Naive thymus-derived CD4-positive, alpha-beta T cell (primary cell): ENCODE measurements at places on chromosomes 7 and 10. TPM values are rescaled to one million over a fixed set of nuclear protein-coding genes. Genes with fewer than 3 reads are reported as not detected.
A peak's percentile ranks its signal among the peaks of the same experiment; 100 is the strongest.

- no peak for DNase-seq
Measured at GRCh38 chr10:49212783-49213182, 24.6 kb upstream of the TMEM273 start.

CDNF gene
- total RNA-seq, result 8.4 TPM

ZPBP gene
- total RNA-seq, result not detected

CTNNA3 gene
- total RNA-seq, result 0.66 and 0.75 TPM in 2 replicates

DNA sequence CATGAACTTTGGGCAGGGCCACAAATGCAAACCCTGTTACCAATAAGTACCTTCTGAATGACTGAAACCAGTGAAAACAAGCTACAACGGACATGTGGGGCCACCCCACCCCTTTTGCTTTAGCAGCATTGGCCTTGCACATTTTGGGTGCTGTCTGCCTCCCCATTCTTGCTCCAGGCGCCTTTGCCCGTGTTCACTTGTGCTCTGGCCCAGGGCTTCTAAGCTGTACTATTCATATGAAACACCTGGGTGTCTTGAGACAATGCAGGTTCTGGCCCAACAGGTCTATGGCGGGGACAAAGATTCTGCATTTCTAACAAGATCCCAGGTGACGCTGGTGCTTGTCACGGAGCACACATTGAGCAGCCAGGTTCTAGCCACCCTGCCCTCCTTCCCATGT, 96.5 kb upstream of the SDK1 start:
- DNase-seq, result no peak

ELN gene
- total RNA-seq, result not detected

C7orf33 gene
- total RNA-seq, result not detected

PRR15 gene
- not detected in 2 replicates for total RNA-seq

- no peak for DNase-seq
Measured at GRCh38 chr7:70000737-70001348, 402.6 kb downstream of the AUTS2 start.

DNA sequence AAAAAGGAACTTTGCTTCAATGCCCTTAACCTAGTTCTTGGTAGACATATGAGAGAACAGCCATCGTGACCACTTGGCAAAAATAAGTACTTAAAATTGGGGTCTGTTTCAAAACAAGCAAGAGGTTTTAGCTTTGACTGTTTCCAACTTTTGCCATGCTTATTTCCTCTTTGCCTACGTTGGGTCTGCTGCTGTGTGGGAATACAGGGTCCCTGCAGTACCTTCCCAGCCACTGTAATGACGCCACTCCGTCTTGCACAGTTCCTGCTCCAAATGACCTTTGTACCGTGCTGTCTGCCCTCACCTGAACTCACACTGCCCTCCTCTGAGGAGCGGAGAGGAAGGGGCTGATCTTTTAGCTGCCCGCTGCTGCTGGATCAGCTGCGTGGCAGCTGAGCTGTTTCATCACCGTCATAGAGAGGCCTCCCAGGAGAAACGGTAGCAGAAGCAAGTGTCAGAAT, 133.1 kb downstream of the MAPK8 start:
- DNase-seq, result no peak

DNA sequence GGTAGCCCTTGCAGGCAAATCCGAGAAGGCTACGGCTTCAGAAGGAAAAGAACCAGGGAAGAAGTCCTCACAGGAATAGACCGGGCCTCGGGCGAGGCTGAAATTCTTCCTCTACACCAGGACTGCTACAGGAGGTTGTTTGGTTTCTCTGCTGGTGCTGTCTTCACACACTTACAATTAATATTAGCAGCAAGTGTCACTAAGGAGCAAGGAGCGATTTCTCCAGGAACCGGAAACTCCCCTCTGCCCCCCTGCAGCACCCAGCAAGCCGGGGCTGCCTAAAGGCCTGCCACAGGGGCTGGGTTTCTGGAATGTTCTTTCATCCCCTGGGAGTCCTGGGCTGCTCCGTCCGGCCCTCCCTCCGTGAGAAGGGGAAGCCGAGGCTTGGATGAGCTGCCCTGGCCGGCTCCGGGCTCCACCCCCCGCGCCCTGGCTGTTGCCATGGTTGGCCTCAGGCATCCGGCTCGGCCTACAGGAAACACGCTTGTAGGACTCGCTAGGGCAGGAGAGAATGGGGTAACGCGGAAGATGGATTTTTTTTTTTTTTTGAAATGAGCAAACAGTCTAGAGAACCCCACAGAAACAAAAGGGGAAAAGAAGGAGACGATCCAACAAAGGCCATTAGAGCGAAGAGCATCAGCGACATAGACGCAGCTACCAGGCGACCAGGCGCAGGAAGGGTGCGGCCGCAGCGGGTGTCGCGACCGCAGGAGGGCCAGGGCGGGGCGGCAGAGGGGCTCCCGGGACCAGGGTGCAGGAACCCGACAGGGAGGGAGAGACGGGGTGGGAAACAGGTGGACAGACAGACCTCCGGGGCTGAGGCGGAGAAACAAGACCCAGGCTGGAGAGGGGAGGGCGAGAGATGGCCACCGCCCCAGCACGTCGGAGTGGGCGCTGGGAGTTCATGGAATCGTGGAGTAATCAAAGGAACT, 33.0 kb downstream of the EN2 start:
- DNase-seq, result no peak

GPR85 gene
- total RNA-seq, result not detected

- peak; percentile 39 for DNase-seq
Measured at GRCh38 chr10:22646388-22646853, 68.0 kb downstream of the PIP4K2A start.

GRCh38 chr10:42929993-42930392, 146.9 kb upstream of the RET start:
- no peak for DNase-seq

PODXL gene
- total RNA-seq, result 0.05 TPM

GRCh38 chr10:81708929-81709328, 166.1 kb upstream of the NRG3 start:
- no peak for DNase-seq

GRCh38 chr7:2014391-2015241, 218.1 kb downstream of the MAD1L1 start:
- no peak for DNase-seq

CHN2 gene
- 0.34 and 0.76 TPM in 2 replicates for total RNA-seq

DNA sequence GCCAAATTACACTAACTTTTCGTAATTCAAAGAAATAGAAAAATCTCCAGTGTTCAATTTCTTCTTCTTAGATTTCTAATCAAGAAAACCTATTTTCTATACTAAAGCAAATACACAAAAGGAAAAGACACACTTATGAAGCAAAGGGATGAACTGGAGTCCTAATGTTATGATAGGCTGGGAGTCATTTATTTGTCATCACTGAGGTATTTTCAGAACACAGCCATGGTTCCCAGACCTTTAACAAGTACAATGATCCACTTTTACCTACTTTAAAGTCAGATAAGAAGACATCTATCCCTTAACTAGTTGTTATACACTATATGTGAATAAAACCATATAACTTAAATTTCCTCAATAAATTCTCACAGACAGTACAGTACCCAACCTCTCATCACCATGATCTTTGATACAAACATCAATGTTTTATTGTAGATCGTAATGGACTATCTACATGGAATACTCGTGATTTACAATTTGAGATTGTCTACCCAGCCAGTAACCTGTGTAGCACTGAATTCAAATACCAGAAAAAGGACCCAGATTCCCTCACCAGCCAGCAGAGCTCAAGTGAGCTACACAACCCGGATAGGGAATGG, 12.5 kb downstream of the ASNS start:
- DNase-seq, result no peak

DNA sequence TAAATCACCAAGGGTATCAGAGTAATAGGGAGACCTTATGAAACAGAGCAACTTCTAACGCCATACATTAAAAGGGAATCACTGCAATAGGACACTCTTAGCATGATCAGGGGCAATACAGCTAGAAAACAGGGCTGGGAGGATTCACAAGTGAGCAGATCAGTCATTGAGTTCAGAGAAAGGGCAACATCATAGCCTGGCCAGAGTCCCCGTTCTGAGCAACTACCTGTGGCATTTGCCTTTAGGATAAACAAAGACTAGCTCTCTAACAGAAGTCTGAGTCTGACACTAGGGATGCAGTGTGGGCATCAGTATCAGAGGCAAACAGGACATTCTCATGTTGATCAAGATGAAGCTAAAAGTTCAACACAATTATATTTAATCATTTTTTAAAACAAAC, 297.9 kb downstream of the DGKB start:
- no peak for DNase-seq

- DNase-seq, result no peak
Measured at GRCh38 chr7:20114468-20114867, 102.7 kb downstream of the MACC1 start.

DNA sequence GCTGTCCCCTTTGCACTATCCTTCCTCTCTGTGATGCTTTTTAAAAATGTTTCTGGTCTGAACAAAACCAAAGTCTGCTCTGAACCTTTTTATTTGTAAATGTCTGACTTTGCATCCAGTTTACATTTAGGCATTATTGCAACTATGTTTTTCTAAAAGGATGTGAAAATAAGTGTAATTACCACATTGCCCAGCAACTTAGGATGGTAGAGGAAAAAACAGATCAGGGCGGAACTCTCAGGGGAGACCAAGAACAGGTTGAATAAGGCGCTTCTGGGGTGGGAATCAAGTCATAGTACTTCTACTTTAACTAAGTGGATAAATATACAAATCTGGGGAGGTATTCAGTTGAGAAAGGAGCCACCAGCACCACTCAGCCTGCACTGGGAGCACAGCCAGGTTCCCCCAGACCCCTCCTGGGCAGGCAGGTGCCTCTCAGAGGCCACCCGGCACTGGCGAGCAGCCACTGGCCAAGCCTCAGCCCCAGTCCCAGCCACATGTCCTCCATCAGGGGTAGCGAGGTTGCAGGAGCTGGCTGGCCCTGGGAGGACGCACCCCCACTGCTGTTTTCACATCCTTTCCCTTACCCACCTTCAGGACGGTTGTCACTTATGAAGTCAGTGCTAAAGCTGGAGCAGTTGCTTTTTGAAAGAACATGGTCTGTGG, 11.4 kb upstream of the CSGALNACT2 start:
- no peak for DNase-seq

- no peak for DNase-seq
Measured at GRCh38 chr7:47611045-47611511, 29.2 kb upstream of the TNS3 start.

DNA sequence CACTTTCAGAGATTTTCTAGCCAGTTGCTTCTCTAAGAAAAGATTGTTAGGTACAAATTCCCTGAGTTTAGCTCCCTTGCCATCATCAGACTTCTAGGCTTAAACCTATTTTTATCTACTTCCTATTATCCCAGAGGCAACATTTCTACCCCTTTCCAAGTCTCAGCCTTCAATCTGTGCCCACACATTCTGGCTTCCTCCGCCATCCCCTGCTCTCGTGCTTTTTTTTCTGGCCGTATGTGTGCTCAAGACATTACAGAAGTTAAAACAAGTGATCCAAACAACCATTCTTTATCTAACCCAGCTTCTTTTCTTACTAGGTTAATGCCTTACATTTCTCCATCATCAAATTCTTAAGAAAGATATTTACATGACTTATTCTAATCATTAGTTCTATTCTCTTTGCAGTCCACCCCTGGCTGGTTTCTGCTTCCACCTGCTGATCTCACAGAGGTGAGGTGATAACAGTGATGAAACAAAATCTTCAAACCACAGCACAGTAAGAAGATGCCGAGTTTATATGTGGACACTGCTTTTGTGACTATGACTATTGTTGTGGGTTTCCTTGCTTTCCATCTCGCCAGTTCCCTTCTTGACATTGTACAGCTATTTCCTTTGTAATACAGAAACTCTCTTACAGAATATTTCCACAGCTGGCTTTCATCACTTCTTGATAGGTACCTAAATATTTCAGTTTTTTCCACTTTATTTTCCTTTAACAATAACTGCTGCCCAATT, 18.3 kb upstream of the CDK6 start:
- DNase-seq, result no peak

- DNase-seq, result no peak
Measured at GRCh38 chr7:46568420-46569132, 647.5 kb upstream of the IGFBP3 start.

DNA sequence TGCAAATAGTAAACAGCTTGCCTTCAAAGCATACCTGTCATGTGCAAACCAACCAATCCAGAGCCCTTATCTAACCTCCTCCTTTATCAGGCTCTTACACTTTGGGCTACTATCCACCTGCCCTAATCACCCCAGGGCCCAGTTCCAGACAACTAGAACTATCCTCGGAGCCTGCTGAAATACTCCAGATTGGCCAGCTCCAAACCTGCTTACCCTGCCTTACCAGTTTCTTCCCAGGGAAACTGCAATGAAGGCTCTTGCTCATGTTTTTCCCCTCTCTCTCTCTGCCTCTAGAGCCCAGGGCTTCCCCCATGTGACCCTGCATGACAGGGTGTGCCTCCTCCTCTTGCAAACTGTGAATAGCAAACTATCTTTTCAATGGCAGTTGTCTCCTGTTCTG, 81.4 kb upstream of the CAPZA2 start:
- no peak for DNase-seq

- no peak for DNase-seq
Measured at GRCh38 chr7:54781134-54781920, 22.3 kb upstream of the SEC61G start.

DNA sequence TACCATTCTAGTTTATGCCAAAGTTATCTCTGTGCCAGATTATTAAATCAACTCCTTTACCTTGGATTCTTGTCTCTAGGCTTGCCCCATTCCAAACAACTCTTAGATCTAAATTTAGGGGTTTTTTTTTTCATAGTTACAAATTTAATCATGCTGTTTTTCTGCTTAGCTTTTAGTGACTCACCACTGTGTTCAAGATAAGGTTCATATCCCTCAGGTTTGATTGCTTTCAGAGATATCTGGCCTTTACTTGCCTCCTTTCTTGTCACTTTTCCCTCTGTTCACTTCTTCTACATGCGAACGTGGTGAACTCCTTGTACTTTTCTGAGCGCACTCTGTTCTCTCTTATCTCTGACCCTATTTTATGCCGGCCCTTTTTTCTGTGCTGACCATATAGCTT, 78.2 kb downstream of the VPS50 start:
- DNase-seq, result no peak

- DNase-seq, result no peak
Measured at GRCh38 chr7:123637203-123637602, 18.5 kb upstream of the LMOD2 start.

- no peak for DNase-seq
Measured at GRCh38 chr10:133359972-133360610, 2.3 kb upstream of the FUOM start.

- DNase-seq, result no peak
Measured at GRCh38 chr7:5489991-5490536, 66.4 kb upstream of the TNRC18 start.

DNA sequence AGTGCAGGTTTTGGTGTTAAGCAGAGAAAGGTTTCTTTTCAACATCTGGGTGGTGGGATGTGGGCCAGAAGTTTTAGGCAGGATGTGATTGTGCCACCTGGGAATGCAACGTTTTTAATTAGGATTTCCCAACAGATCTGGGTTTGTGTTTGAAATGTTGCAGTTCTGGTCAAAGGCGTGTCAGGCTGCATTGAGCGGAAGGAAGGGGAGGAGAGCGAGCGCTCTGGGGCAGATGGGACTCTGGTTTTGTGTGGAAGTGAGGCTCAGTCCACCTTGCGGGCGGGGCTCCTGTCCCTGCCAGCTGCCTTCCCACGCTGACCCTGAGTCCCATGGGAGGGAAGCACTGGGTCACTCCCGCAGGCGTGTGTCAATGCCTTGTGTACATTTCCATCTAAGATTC, 767.7 kb downstream of the KCNMA1 start:
- DNase-seq, result no peak
